ENCODE measurements at places on chromosomes 11 and 22. TPM values are rescaled to one million over a fixed set of nuclear protein-coding genes. Genes with fewer than 3 reads are reported as not detected.
A peak's percentile ranks its signal among the peaks of the same experiment; 100 is the strongest.

GRCh38 chr22:42179616-42180015, 49.0 kb upstream of the CYP2D6 start:
- DNase-seq: no peak
- no peaks in the 10 kb centered on the region for H3K27me3 ChIP-seq
- no peaks in the 10 kb centered on the region for H3K4me1 ChIP-seq

- peak overlapping the region; percentile 87 for H3K4me3 ChIP-seq
- H3K27ac ChIP-seq: no peak overlapping the region
- peaks cover 89% of the 10 kb centered on the region for H3K27me3 ChIP-seq
- H3K36me3 ChIP-seq: no peaks in the 10 kb centered on the region
- DNase-seq: no peak
- H3K4me1 ChIP-seq: peaks cover 7% of the 10 kb centered on the region
Measured at GRCh38 chr22:20435436-20436306, 2.0 kb downstream of the SCARF2 start.

Gene PHLDA2
- total RNA-seq: not detected

Gene CNGA4
- total RNA-seq: not detected

Gene PRR33
- total RNA-seq: not detected

DNA sequence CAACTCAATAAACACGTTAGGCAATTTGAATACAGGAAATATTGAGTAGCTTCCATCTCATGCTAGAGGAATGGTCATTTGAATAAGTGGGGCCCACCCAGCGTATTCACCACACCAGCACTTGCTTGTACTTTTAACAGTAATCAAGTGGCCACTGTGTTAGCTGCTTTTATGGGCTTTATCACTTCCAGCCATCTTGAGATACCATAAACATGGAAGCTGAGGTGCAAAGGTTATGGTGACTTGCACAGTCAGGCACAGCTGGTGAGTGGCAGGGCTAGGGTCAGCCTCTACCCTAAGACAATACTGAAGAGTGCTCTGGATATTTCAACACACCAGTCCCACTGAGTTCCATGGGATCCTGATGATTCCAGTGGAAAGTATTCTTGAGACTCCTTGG, 6.7 kb downstream of the JOSD1 start:
- H3K27ac ChIP-seq: no peak overlapping the region
- no peak overlapping the region for H3K4me3 ChIP-seq
- H3K27me3 ChIP-seq: no peaks in the 10 kb centered on the region
- H3K4me1 ChIP-seq: peaks cover 15% of the 10 kb centered on the region
- H3K36me3 ChIP-seq: no peaks in the 10 kb centered on the region

Gene CTSW
- not detected for total RNA-seq

GRCh38 chr11:35458846-35459245, 39.5 kb upstream of the SLC1A2 start:
- H3K27ac ChIP-seq: no peak overlapping the region
- H3K4me3 ChIP-seq: no peak overlapping the region
- no peak for DNase-seq
- H3K27me3 ChIP-seq: no peaks in the 10 kb centered on the region
- no peaks in the 10 kb centered on the region for H3K36me3 ChIP-seq

GRCh38 chr11:87125257-87125656, 87.5 kb downstream of the TMEM135 start:
- no peak overlapping the region for H3K27ac ChIP-seq
- no peaks in the 10 kb centered on the region for H3K4me1 ChIP-seq
- H3K4me3 ChIP-seq: no peak overlapping the region
- no peak for DNase-seq
- H3K27me3 ChIP-seq: no peaks in the 10 kb centered on the region

- peaks cover 11% of the 10 kb centered on the region for H3K27me3 ChIP-seq
- DNase-seq: no peak
- peaks cover 14% of the 10 kb centered on the region for H3K4me1 ChIP-seq
- no peak overlapping the region for H3K27ac ChIP-seq
- H3K36me3 ChIP-seq: no peaks in the 10 kb centered on the region
Measured at GRCh38 chr22:46039535-46039934, 62.6 kb upstream of the WNT7B start.

DNA sequence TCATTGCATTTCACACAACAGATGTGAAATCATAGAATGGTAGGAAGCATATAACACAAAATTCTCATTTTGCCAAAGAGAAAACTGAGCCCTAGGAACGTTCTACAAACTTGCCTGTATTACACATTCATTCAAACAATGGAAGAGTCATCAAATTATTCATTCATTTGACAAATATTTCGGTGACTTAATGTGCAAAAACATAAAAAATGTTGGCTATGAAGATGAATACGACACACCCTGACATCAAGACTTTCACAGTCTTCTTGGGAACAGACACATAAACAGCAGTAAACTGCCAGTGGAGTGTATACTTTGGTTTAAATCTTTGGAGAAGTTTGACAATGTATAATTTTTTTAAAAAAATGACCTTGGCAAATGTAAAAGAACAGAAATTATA, 20.4 kb upstream of the C11orf87 start:
- H3K27me3 ChIP-seq: no peaks in the 10 kb centered on the region
- no peak overlapping the region for H3K27ac ChIP-seq
- DNase-seq: no peak
- no peak overlapping the region for H3K4me3 ChIP-seq
- H3K4me1 ChIP-seq: no peaks in the 10 kb centered on the region
- H3K36me3 ChIP-seq: no peaks in the 10 kb centered on the region

DNA sequence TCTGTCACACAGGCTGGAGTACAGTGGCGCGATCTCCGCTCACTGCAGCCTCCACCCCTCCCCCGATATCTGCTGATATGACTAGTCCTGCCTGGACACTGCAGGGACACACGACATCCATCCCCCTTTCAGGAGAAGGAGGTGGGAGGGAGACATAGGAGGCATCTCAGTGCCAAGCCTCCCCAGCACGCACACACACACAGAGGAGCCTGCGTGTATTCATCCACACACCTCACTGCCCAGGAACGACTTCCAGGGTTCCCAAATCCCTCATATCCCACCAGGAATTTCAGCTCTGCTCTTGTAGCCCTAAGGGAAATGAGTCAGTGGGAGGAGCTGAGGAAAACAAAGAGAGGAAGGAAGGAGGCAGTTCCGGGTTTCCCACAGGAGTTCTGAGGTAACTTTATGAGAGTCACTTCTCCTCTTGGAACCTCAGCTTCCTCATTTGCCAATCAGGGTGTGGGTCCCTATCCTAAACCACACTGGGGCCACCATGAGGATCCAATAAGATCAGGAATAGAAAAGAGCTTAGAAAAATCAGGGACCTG, 37.2 kb upstream of the ACER3 start:
- H3K4me3 ChIP-seq: no peak overlapping the region
- no peak overlapping the region for H3K27ac ChIP-seq
- peaks cover 18% of the 10 kb centered on the region for H3K4me1 ChIP-seq
- no peaks in the 10 kb centered on the region for H3K36me3 ChIP-seq
- no peaks in the 10 kb centered on the region for H3K27me3 ChIP-seq

Gene MYO7A
- total RNA-seq: 2.3 TPM

Gene OSBP
- 39.3 TPM for total RNA-seq

DNA sequence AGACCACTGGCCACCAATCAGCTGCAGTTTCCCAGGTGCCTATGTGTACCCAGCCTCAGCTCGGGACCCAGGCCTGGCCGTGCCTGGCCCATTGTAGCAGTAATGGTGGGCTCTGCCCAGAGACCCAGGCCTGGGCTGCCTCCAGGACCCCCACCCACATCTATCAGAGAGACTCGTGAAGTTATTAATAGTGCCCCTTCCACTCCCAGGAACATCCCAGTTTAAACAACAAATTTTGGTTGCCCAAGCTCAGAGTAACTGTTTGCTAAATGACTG, 42.5 kb downstream of the IGLL5 start:
- H3K27me3 ChIP-seq: peaks cover 23% of the 10 kb centered on the region
- H3K36me3 ChIP-seq: no peaks in the 10 kb centered on the region
- 0 out of 2 replicates have a peak, but pooled peaks cover 6% of the 10 kb centered on the region for H3K4me1 ChIP-seq
- no peak overlapping the region for H3K27ac ChIP-seq
- no peak for DNase-seq
- H3K4me3 ChIP-seq: no peak overlapping the region

DNA sequence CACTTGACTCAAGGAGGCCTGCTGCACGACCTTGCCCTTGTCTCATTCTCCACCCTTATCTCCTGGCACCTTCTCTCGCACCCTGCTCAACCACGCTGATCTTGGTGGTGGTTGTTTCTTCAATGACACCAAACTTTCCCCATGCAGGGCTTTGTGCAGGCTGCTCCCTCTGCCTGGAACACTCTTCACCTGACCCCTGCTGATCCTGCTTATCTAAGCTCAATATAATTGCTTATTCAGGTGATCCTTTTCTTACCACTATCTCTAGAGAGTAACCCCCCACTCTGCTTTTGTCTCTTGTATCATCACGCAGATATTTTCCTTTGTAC, 604.4 kb downstream of the BUD13 start:
- no peaks in the 10 kb centered on the region for H3K27me3 ChIP-seq
- no peaks in the 10 kb centered on the region for H3K36me3 ChIP-seq
- no peak overlapping the region for H3K4me3 ChIP-seq
- no peak overlapping the region for H3K27ac ChIP-seq

Gene CCDC73
- not detected for total RNA-seq

Gene DDI1
- total RNA-seq: not detected

GRCh38 chr11:3710485-3711259, 39.5 kb upstream of the CHRNA10 start:
- peaks cover 60% of the 10 kb centered on the region for H3K36me3 ChIP-seq
- peaks cover 18% of the 10 kb centered on the region for H3K4me1 ChIP-seq
- H3K27ac ChIP-seq: peak overlapping the region; percentile 11
- no peak for DNase-seq
- no peaks in the 10 kb centered on the region for H3K27me3 ChIP-seq
- H3K4me3 ChIP-seq: peak overlapping the region; percentile 36

DNA sequence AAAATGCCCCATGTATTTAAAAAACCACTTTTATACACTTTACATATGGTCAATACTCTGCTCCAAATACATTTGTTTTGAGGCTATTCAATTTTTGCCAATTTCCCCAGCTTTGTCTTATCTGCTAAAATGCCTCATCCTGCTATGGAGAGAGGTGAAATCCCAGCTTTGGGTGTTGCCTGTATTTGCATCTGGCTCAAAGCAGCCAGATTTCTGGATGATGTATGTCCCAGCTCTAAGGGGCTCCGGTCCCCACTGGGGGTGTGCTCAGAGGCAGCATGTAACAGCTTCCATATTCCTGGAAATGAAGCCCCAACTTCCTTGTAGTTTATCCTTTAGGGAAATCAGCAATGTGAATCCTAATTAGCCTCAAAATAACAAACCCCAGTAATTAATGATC, 59.5 kb downstream of the WT1 start:
- H3K27me3 ChIP-seq: no peaks in the 10 kb centered on the region
- no peaks in the 10 kb centered on the region for H3K4me1 ChIP-seq
- H3K36me3 ChIP-seq: no peaks in the 10 kb centered on the region
- no peak for DNase-seq
- no peak overlapping the region for H3K27ac ChIP-seq

DNA sequence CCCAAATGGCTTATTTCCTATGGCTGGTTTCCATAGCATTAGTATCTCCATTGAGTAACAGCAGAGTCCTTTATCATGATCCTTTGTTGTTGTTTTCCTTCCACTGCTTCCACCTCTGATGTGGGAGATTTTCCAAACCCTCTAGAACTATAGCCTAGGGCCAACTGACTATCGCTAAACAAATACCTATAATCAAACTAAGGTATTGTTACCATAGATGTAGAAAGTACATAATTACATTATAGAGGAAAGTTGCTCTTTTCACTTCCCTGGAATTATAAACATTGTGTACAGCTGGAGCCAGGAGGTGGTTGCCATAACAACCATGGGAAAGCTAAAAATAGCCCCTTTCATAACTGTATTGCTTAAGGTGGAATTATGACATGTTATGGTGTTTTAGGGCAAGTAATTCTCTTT, 47.0 kb upstream of the ALKBH3 start:
- DNase-seq: no peak
- H3K27ac ChIP-seq: no peak overlapping the region
- no peaks in the 10 kb centered on the region for H3K4me1 ChIP-seq
- H3K27me3 ChIP-seq: no peaks in the 10 kb centered on the region
- 0 out of 2 replicates have a peak, but pooled peaks cover 4% of the 10 kb centered on the region for H3K36me3 ChIP-seq

Gene ZNF280B
- 5.7 TPM for total RNA-seq

GRCh38 chr22:38921806-38922205, 35.6 kb upstream of the APOBEC3A start:
- no peak overlapping the region for H3K4me3 ChIP-seq
- H3K4me1 ChIP-seq: no peaks in the 10 kb centered on the region
- no peak for DNase-seq
- H3K36me3 ChIP-seq: no peaks in the 10 kb centered on the region
- no peaks in the 10 kb centered on the region for H3K27me3 ChIP-seq

Gene SCUBE1
- total RNA-seq: 3.2 TPM

All from GM23338 (cell line).